ENCODE measurements at places on chromosomes 2 and 18.

- no peak for DNase-seq
These were observed 41.6 kb downstream of the LBH start for GRCh38 chr2:30272761-30273573.

DNA sequence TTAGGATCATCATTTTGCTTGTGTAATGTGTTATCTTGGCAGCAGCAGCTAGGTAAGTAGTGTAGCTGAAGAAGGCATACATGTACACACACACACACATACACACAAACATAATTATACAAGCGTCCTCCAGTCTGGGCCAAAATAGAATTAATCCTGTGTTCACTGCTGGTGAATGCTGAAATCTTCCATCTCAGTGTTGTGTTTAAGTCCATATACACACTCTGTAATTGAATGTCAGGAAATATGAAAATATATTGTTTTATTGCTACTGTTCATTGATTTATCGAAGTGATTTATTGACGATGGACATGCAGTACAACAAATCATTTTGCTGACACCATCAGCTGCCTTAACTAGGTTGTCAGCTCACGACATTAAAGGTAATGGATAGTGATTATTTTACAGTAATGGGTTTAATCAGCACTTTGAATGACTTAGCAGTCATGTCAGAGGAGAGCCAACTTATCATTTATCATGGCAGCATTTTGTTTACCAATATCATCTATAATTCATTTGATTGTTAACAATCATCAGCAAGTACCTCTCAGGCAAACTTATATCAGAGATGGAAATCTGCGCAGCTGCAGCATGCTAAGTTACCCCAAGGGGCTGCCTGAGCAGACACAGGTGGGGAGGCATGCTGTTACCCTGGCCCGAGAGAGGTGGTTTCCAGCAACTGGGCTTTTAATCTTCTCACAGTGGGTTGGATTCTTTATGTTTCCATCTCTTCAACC is 83.7 kb upstream of the FSHR start:
- no peak for DNase-seq

DNA sequence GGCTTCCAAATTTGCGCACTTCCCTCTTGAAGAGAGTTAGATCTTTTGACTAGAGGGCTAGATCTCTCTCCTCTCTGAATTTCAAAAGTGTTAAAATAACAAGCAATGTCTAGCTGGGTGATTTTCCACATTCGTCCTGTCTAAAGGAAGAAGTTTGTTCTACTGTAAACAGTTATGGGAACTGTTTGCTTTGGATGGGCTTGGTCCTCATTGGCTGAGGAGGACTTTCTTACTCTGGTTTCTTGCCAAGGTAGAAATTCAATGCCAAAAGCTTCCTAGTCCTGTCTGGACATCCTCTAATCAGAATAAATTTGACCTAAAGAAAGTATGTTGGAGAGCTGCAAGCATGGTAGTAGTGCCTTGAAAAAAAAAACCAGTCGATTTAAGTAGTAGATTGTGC is 47.4 kb upstream of the RAPH1 start:
- DNase-seq, result no peak

- DNase-seq, result no peak
These were observed 86.3 kb downstream of the PMS1 start for GRCh38 chr2:189870381-189871085.

DNA sequence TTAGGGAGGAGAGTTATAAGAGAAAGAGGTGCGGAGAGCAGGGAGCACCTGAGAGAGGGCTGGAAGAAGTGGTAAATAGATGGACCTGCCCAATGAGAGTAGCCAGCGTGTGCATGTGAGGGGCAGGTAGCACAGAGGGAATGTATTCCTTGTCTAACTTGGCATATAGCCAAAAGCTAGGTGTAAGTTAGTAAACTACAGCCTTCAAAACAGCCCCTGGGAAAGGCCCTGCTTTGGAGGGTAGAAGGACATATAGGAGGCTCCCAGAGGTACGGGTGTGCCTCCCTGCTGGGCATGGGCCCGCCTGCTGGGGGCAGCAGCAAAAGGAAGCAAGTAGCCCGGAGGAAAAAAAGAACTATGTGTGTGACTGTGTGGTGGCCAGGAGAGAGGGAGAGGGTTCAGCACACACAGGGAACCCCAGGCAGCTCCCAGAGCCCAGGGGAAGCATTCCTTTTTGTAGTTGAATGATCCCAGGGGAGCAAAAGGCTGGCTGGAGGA is 48.0 kb downstream of the TCF7L1 start:
- DNase-seq, result no peak

DNA sequence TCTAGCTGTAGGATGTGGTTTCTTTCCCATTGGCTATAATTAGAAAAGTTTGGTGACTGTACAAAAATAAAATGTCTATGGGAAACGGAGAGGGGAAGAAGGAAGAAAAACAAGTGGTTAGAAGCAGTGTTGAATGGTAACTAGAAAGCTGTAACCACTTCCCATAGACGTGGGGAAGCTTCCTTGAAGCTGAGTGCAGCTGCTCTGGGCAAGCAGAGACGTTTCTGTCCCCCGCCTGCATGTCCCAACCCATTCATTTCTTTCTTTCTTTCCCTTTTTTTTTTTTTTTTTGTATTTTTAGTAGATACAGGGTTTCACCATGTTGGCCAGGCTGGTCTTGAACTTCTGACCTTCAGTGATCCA is 367.8 kb upstream of the HS6ST1 start:
- DNase-seq, result peak; percentile 20

- DNase-seq, result no peak
These were observed 63.3 kb downstream of the RPIA start for GRCh38 chr2:88754585-88755320.

DNA sequence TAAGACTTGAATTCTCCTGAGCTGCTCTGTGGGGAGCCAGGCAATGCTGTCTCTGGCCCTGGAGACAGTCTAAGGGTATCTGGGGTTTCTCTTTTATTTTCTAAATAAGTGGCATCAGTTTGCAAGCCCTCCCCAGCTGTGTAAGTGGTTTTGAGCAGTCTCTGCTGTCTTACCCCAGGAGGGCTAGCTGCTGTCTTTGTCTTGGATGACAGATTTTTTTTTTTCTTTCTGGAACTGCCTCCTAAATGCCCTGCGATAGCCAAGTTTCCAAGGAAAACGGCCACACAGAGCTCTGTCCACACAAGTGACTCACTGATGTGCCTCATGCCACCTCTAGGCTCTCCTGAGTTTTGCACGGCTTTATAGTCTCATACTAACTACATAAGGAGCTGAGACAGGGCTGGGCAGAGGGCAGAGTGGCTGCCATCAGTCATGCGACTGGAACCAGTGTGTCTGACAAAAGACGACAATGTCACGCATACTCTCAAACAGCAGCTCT is 37.2 kb upstream of the THOC1 start:
- no peak for DNase-seq

- no peak for DNase-seq
These were observed 55.1 kb upstream of the ACVR2A start for GRCh38 chr2:147789720-147790119.

DNA sequence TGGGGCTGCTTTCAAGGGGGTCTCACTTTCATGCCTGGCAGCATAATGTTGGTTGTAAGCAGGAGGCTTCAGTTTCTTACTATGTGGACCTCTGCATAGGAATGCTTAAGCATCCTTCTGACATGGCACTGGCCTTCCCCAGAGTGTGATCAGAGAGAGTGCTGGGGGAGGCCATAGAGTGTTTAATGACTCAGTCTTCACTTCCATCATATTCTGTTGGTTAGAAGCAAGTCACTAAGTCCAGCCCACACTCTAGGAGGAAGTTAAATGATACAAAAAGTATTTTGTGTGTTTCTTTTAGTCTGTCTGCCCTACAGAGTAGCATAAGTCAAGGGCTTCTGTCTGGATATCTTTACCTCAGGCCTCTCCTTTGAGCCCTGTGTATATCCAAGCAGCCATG is 64.9 kb downstream of the GALNT1 start:
- DNase-seq, result no peak

GRCh38 chr18:54112356-54112755 is 112.1 kb downstream of the MBD2 start:
- DNase-seq, result no peak

DNA sequence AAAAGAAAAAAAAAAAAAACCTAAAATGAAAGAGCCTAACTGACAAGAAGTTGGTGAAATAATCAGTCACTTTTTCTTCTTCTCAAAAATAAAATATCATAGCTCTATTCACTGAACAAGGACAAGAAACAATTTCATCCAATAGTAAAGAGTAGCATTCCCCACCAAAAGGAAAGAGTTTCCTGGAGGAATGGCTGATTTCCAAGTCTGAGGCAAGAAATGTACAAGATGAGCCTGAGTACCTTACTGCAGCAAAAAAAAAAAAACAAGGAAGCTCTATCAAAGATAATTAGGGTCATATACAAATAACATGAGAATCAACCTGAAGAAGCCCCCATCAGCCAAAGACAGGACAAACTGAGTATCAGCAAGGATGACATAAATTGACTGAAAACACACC is 11.5 kb downstream of the ROCK1 start:
- no peak for DNase-seq

- DNase-seq, result no peak
These were observed 674 bp downstream of the PTPN4 start for GRCh38 chr2:119760237-119760955.

DNA sequence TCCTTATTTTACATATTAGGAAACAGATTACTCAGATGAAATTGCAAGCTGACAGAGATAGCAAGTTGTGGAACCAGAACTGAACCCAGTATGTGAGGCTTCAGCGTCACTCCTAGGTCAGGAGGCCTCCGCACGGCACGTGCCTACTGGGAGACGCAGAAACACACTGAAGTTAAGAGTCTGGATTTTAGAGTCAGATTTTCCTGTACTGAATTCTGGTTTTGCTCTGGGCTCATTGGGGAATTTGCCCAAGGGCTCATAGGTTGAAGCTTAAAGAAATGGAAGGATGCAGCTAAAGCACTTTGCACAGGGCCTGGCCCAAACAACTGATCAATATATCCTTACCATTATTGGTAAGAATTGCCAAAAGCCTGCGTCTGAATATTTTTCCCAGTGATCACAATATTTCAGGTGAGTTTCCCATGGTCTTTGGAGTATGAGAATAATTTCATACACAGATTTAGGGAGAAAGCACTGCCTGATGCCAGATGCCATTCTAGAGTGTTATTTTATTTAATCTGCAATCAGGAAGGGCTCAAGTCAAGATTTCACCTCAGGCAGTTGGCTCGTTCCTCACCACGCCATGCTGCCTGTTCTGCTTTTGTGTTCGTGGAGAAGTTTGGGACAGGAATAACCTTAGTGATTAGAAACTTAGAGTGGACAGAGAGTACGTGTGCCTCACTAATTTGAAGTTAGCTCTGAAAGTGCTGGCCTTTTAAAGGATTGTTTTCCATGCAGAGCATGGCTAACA is 331.9 kb downstream of the MYCN start:
- DNase-seq, result no peak
